HFFc6 (cell line): ENCODE measurements at places on chromosomes 12 and 14.

DNA sequence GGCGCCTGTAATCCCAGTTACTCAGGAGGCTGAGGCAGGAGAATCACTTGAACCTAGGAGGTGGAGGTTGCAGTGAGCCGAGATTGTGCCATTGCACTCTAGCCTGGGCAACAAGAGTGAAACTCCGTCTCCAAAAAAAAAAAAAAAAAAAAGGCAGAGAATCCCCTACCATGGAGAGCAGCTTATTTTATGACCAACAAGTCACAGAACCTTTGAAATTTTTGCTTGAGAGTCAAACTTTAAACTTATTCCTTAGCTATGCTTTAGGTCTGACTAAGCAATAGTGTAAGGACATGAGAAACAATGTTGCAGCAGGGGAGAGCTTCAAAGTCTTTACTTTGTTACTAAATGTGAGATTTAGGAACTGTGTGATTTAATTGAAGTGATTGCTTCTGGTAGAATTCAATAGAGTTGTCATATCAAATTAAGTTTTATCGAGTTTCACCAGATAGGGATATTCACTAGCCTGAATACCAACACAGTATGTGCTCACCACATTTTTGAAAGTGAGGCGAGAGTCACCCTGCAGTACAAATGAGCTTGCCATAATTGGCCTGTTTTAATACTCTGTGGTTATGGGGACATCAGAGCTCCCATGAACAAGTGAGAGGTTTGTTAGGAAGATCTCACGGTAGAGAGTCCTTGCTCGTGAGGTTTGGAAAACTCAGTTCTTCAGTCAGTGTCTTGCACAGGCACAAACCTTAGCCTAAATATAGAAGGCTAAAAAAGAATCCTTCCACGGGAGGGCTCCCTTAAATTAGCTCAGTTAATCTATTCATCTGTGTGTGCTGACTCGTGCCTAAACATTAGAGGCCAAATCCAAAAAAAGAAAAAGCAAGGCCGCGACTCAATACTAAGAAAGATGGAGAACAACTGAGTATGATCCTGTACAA is 108.6 kb downstream of the SAMD4A start:
- no peak for DNase-seq
- H3K27ac ChIP-seq = peak overlapping the region; percentile 29; the same call in 1 of the 2 replicates
- H3K36me3 ChIP-seq = peaks cover 15% of the 10 kb centered on the region
- H3K4me1 ChIP-seq = peaks cover 91% of the 10 kb centered on the region

DNA sequence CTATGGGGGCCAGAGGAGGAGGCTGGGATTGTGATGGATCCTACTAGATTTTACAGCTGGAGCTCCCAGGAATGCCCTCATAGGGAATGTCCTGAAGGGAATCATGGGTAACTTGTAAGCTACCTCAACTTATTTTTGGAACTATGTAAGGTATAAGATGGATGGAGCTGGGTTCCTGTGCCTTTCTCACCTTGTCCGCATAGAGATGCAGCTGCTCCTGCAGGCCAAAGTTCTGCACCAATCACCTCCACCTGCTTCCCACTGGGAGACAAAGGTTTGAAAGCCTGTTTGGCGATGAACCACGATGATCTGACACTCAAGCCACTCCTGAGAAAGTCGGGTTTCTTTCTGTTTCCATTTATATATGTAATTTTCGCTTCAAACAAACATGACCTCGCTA is 648 bp upstream of the AKAP5 start:
- no peaks in the 10 kb centered on the region for H3K27me3 ChIP-seq
- peak overlapping the region; percentile 45; the same call in 1 of the 2 replicates for H3K27ac ChIP-seq
- H3K4me3 ChIP-seq = peak overlapping the region; percentile 90
- H3K4me1 ChIP-seq = peaks cover 19% of the 10 kb centered on the region

DNA sequence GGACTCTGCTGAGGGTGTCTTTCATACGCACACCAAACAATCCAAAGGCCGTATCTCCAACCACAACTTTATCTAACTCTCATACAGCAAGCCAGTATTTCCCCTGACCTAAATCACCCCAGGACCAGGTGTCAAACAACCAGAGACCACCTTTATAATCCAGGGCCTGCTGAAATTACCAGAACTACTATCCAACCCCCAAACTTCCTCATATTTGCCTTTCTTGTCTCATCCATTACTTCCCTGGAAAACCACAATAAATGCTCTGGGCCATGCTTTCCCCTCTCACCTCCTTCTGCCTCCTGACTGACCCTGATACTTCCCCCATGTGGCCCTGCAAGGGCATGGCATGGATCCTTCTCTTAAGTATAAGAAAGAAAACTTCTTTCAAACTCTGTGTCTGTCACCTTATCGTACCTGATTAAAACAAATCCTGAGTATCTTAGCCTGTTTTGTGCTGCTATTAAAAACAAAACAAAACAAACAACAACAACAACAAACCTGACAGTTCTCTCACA is 44.7 kb upstream of the CRACR2A start:
- peaks cover 5% of the 10 kb centered on the region for H3K4me1 ChIP-seq
- no peaks in the 10 kb centered on the region for H3K36me3 ChIP-seq
- no peak for DNase-seq
- no peak overlapping the region for H3K27ac ChIP-seq
- H3K27me3 ChIP-seq = peaks cover 7% of the 10 kb centered on the region

GRCh38 chr12:75271576-75271975 is 58.5 kb downstream of the CAPS2 start:
- no peak overlapping the region for H3K27ac ChIP-seq
- H3K4me1 ChIP-seq = no peaks in the 10 kb centered on the region
- no peak overlapping the region for H3K4me3 ChIP-seq
- H3K27me3 ChIP-seq = peaks cover 2% of the 10 kb centered on the region
- no peaks in the 10 kb centered on the region for H3K36me3 ChIP-seq

DNA sequence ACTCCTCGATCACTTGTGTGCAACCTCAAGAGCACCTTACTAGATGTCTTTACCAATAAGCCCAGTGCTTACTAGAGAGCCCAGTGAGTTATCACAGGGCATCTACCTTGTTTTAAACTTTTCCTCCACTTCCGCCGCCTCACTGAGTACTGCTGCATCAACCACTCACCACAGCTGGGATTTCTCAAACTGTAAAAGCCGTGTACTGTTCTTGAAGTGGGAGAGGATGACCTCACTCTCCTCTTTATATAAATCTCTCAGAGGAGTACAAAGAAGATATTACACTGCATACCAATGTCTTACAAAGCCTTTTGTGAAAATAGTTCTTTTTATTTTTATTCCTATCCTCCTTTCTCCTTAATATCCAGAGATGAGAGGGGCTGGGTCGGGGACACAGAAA is 94.1 kb downstream of the PLCZ1 start:
- DNase-seq = no peak
- H3K27ac ChIP-seq = no peak overlapping the region
- peaks cover 8% of the 10 kb centered on the region for H3K4me1 ChIP-seq
- no peaks in the 10 kb centered on the region for H3K27me3 ChIP-seq
- no peak overlapping the region for H3K4me3 ChIP-seq
- H3K36me3 ChIP-seq = no peaks in the 10 kb centered on the region

DNA sequence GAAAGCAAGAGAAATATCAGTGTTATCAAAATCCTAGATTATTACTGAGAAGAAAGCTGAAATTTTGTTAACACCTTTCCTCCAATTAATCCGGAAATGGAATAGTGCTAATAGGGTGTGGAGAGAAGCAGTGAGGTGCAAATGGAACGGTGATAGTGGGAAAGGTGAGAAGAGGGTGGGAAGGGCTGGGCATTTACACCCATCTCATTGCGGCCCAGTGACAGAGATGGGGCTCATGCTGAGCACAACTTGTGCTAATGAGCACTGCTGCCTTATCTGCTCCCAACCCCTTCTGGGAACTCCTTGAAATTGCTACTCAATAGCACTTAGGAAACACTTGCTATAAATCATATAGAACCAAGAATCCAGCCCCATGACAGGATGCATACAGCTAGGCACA is 94.4 kb downstream of the PTPRR start:
- H3K27me3 ChIP-seq = no peaks in the 10 kb centered on the region
- no peaks in the 10 kb centered on the region for H3K36me3 ChIP-seq
- no peak overlapping the region for H3K4me3 ChIP-seq
- no peak overlapping the region for H3K27ac ChIP-seq
- H3K4me1 ChIP-seq = no peaks in the 10 kb centered on the region
- DNase-seq = no peak

DNA sequence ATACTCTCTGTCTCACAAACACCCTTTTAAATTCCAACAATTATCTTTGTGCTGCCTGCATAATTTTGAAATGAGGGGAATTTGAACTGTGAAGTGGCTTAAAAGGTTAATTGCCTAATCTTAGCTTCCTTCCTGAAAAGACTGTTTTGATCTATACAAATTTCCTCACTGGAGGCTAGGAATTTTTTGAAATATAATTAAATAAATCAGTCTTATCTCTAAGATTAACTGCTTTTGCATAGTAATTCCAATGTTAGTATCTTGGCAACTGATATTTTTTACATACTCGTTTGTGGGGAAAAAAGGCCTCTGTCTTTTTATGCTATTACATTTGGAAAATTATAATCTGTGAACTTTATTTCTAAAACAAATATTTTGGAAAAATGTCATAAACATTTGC is 498.5 kb downstream of the TMTC2 start:
- H3K27ac ChIP-seq = no peak overlapping the region
- H3K4me1 ChIP-seq = no peaks in the 10 kb centered on the region
- H3K27me3 ChIP-seq = no peaks in the 10 kb centered on the region
- peaks cover 8% of the 10 kb centered on the region; the same call in 1 of the 2 replicates for H3K36me3 ChIP-seq
- H3K4me3 ChIP-seq = no peak overlapping the region

DNA sequence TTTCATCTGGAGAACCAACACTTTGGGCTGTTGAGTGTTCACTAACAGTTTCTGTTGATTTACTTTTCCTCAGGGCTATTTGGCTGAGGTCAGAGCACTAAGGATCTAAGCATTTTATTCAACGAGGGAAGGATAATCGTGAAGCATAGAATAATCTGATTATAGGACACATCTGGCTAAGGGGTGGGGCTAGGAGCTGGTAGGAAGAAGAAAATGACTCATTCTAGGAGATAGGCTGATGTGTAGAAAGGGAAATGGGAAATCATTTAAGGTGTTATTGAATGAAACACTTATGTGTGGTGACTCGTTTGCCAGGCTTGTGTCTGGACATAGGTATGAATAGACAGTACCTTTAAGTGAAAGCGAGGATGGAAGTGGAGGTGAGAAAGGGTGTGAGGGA is 167.2 kb downstream of the ETNK1 start:
- H3K36me3 ChIP-seq = no peaks in the 10 kb centered on the region
- no peaks in the 10 kb centered on the region; the same call in 1 of the 2 replicates for H3K27me3 ChIP-seq
- no peaks in the 10 kb centered on the region for H3K4me1 ChIP-seq
- no peak overlapping the region for H3K4me3 ChIP-seq

DNA sequence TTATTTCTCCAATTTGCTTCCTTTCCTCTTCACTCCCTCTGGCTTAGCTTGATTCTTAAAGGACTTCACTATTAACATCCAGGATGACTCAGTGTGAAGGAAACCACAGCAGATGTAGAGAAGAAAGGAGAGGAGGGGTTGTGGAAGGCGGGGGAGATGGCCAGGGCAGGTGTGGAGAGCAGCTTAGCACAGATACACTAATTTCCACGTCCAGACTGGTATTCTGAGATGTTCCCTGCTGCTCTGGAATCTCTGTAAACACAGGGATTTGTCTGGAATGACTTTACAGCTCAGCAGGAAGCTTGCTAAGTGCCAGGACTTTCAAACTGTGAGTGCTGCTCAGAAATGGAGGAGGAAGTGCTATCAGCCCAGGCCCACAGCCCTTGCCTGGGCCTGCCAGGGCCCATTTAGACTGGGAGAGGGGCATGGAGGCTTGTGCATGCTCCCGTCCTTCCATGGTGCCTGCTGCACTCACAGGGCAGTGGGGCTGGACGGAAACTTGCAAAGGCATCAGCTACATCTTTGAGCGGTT is 202.5 kb upstream of the DDHD1 start:
- H3K4me3 ChIP-seq = no peak overlapping the region
- H3K36me3 ChIP-seq = no peaks in the 10 kb centered on the region; the same call in 1 of the 2 replicates
- H3K27ac ChIP-seq = no peak overlapping the region
- H3K4me1 ChIP-seq = peaks cover 11% of the 10 kb centered on the region
- H3K27me3 ChIP-seq = peaks cover 14% of the 10 kb centered on the region; the same call in 1 of the 2 replicates
- DNase-seq = peak; percentile 15

- no peak for DNase-seq
- H3K4me1 ChIP-seq = peaks cover 60% of the 10 kb centered on the region
- H3K27me3 ChIP-seq = no peaks in the 10 kb centered on the region; the same call in 1 of the 2 replicates
- no peak overlapping the region for H3K27ac ChIP-seq
- H3K36me3 ChIP-seq = no peaks in the 10 kb centered on the region
Measured at GRCh38 chr12:124902916-124903315, 11.5 kb downstream of the UBC start.

DNA sequence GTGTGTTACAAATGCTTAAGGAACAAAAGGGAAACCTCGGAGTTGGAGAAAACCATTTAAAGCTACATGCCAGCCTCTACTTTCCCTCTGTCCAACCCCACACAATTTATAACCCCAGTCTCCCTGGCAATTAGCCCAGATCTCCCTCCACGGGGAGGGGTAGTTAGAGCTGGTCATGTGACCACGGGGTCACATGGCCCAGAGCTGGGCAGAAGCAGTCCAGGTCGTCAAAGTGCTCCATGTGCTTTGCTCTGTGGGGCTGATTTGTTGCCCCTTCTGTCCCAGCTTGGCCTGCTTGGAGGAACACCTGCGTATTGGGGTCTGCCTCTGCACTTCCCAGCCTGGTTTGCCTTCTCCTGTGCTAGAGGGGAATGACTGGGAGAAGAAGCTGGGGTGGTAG is 219.1 kb downstream of the RBM19 start:
- H3K4me1 ChIP-seq = no peaks in the 10 kb centered on the region
- peaks cover 56% of the 10 kb centered on the region for H3K27me3 ChIP-seq
- H3K4me3 ChIP-seq = no peak overlapping the region
- DNase-seq = no peak
- no peak overlapping the region for H3K27ac ChIP-seq

- no peak for DNase-seq
- H3K4me1 ChIP-seq = no peaks in the 10 kb centered on the region
- no peak overlapping the region for H3K27ac ChIP-seq
- H3K4me3 ChIP-seq = no peak overlapping the region
- no peaks in the 10 kb centered on the region; the same call in 1 of the 2 replicates for H3K27me3 ChIP-seq
Measured at GRCh38 chr12:90163975-90164374, 455.3 kb upstream of the ATP2B1 start.

- no peak overlapping the region for H3K4me3 ChIP-seq
- peaks cover 45% of the 10 kb centered on the region for H3K27me3 ChIP-seq
- DNase-seq = no peak
Measured at GRCh38 chr12:49543221-49543913, 4.5 kb downstream of the KCNH3 start.

- H3K36me3 ChIP-seq = no peaks in the 10 kb centered on the region
- H3K4me1 ChIP-seq = no peaks in the 10 kb centered on the region
- H3K27ac ChIP-seq = no peak overlapping the region
- peaks cover 26% of the 10 kb centered on the region for H3K27me3 ChIP-seq
- no peak for DNase-seq
Measured at GRCh38 chr14:76701436-76701835, 59.8 kb upstream of the VASH1 start.

- no peaks in the 10 kb centered on the region for H3K36me3 ChIP-seq
- peaks cover 3% of the 10 kb centered on the region for H3K27me3 ChIP-seq
- DNase-seq = no peak
Measured at GRCh38 chr14:104877806-104878550, 12.9 kb downstream of the CEP170B start.
